ENCODE measurements at places on chromosomes 5 and 9.

DNA sequence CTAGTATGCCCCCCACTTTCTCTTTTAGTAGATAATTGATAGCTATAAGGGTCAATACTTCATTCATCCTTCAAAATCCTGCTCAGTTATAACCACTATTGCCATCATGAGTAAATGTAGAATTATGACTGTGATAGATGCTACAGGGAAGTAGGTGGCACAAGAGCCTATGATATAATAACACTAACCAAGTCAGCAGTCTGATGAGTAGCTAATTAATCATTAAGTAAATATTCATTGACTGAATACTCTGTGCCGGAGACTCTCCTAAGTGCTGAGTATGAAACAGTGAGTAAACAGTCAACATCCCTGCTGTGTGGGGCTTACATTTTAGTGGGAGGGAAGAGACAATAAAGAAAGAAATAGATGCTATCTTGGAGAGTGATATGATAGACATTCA is 430.3 kb upstream of the ZNF462 start:
- DNase-seq: peak; percentile 45

DNA sequence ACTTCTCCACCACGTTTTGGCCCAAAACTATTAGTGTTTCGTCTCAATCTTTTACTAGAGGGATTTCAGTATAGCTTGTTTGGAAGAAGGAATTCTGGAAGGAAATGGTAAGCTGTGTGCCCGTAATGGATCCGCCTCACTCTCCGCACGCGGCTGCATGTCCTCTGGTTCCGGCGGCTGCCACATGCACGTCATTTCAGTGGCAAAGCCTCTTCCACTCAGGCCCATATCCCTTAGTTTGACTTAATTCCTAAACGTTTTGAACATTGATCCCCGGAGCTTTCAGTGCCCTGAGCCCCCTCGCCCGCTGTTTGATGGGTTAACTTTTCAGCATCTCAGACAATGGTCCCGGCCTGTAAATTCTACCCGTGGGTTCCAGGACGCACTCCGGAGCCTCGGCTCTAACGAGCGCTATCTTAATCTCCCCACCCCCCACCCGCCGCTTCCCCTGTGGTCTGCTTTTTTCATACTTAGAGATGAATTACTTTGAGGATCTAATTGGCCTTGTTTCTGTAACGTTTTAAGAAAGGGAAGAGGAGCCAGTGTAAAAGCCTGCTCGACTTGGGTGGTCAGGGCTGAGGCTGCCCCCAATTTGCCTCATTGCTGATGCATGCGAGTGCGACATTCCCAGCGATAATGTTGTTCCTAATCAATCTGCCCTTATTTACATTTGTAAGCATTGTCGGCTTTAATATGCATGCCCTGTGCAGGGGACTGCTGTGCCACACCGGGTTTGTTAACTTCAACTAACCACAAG is 4.6 kb downstream of the PTCH1 start:
- peak; percentile 44 for DNase-seq

DNA sequence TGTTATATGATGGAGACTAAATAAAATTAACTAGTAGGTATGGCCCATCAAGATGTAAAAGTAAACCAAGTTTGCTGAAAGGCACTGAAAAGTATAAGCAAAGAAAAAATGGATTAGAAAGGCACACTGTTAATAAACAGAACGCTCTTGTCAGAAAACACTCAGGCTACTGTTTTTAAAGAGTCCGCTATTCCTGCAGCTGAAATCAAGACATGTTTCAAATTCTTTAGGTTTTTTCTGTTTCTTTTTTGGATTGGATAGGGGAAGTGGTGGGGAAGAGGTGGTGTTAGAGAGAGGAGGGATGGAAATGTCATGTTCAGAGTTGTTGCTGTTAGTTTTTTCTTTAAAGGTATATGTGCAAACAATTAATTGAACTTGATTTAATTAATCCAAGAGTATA is 17.5 kb downstream of the OSTF1 start:
- DNase-seq: no peak

DNA sequence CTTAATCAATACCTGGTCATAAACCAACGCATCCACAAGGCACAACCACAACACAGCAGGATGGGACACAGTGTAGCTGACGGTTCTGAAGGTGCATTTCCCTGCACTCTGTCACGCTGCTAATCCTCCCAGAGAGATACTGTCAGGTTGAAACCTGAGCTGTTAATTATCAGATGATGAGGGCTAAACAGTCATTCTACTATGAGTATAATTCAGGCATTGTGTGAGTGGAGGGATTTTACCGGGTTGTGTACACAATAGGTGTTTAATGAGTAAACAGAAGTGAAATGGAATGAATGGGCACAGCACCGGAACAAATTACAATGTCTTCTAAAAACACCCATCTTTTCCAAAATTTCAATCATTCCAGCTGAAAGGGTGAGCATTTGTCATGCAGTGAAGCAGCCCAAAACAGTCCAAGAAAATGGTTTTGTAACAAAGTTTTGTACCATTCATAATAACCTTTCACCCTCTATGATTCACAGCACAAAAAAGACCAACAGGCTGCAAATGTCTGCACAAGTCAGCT is 71.5 kb downstream of the ABCA1 start:
- DNase-seq: no peak

GRCh38 chr5:72767289-72768010 is 49.0 kb upstream of the TNPO1 start:
- no peak for DNase-seq

DNA sequence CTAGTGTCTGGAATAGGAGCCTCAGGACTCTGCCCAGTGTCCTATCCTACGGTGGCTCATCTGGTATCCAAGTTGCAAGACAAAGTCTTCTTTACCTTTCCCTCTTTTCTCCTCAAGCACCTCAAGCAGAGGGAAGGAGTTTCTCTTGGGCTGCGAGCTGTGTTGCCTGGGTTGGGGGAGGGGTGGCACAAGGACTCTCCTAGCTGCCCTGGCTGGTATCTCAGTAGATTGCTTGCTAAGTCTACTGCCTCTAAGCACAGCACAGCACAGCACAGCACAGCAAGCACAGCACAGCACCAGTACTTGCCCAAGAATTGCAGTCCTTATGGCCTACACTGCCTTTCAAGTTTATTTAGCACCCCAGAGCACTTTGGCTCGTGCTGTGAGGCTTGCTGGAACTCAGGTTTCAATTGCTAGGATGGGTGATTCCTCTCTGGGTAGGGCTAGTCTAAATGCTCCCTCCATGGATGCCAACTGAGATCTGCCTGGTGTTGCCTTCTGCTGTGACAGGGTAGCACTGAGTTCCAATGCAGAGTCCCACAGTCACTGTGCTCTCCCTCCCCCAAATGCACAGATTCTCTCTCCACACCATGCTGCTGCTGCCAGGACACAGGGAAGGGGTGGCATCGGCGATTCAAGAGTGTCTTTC is 213.1 kb upstream of the POU5F2 start:
- DNase-seq: no peak

- DNase-seq: peak; percentile 77
Observed at GRCh38 chr9:136297016-136297691, 6.7 kb downstream of the CCDC187 start.

DNA sequence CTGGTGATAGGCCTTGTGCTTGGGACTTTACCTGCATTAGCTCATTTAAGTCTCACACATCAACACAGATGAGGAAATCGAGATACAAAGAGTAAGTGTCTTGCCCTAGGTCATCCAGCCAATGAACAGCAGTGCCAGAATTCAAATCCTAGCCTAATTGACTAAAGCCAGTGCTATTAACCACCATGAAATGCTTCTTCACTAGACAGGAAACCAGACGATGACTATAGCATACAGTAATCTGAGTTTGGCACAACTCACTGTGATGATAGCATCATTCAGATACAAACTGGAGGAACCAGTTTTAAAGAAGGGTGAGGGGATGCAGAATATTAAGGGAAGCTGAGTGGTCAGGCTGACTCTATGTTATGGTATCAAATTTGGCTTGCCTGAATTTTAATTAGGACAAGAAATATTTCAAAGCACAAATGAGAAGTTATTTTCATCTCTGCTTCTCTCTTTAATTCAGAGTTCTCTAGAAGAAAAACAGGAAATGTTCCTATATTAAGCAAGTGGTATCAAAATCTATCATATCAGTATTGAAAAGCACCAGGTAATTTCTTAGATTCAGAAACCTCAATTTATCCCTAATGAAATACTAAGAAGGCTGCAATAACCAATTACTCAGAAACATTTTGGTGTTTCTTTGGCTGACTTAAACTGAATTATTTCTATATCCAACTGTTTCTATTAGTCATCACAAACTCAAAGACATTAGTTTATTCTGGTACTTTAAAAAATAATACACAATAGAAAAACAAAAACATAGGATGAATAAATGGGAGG is 147.0 kb upstream of the RASA1 start:
- peak; percentile 100 for DNase-seq

DNA sequence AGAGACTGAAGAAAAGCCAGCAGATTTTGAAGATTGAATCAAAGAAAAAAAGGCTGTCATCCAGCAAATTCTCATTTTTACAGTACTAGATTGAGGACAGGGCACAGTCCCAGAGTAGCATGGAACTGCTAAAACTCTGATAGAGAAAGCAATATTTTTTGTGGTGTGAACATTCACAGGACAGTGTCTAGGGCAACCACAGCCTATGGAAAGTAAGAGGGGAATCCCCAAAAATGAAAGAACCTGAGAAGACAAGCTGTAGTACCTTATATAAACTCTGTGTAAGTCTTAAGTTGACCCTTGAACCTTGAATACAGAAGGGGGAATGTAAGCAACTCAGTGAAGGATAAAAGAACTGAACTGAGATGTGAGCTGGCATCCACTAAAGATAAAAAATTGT is 540.3 kb downstream of the HINT1 start:
- DNase-seq: no peak

DNA sequence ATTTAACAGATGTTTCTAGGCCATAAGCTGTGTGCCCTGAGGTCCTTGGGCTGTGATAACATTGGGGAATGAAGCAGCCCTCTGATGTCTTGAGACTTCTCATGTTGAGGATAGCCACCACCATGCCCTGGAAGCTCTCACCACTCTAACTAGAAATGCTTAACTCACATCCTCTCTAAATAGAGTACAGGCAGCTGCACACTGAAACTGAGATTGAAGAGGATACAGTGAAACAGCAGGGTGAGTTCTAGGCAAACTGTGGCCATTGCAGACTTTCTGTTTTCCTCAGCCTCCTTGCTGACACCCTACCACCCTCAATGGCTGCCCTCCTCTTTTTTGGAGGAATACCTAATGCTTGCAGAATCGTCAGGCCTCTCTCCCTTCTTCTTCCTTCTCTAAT is 22.4 kb downstream of the UTP15 start:
- no peak for DNase-seq

- DNase-seq: no peak
Observed at GRCh38 chr9:5301544-5301943, 3.0 kb downstream of the RLN2 start.

DNA sequence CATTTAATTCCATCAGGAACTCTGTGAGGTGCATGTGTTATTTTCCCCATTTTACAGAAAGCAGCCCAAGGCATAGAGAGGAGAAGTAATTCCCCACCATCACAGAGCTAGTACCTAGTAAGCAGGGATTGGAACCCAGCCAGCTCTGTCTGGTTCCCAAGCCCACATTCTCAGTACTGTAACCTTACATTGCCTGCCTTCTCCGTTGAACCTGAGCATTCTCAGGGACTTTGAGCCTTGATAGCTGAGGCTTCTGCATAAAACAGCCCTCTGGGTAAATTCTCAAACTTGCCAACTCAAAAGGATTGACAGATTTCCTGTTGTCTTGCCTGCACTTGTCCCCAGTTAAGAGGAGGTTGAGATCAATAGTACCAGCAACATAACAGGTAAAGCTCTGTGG is 9.2 kb upstream of the GLE1 start:
- DNase-seq: peak; percentile 58

- DNase-seq: no peak
Observed at GRCh38 chr5:143582869-143583268, 179.4 kb upstream of the NR3C1 start.

- no peak for DNase-seq
Observed at GRCh38 chr5:151720215-151720614, 33.5 kb upstream of the SPARC start.

DNA sequence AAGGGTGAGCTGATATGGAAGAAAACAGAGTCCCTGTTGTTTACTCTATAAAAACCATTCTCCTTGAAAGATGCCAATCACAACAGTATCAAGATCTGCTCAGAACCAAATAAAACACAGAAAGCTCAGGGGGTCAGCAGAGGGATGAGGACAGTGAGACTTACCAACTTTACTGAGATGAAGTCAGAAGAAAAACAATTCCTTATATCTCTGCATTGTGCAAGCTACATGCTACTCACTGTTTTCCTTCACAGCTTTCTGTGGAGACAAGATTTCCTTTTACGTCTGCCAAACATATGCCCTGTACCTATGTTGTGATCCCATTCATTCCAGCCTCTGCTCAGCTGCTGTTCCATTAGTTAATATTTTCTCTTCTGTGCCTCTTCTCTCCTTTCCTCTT is 185.6 kb downstream of the TSSK1B start:
- DNase-seq: no peak

DNA sequence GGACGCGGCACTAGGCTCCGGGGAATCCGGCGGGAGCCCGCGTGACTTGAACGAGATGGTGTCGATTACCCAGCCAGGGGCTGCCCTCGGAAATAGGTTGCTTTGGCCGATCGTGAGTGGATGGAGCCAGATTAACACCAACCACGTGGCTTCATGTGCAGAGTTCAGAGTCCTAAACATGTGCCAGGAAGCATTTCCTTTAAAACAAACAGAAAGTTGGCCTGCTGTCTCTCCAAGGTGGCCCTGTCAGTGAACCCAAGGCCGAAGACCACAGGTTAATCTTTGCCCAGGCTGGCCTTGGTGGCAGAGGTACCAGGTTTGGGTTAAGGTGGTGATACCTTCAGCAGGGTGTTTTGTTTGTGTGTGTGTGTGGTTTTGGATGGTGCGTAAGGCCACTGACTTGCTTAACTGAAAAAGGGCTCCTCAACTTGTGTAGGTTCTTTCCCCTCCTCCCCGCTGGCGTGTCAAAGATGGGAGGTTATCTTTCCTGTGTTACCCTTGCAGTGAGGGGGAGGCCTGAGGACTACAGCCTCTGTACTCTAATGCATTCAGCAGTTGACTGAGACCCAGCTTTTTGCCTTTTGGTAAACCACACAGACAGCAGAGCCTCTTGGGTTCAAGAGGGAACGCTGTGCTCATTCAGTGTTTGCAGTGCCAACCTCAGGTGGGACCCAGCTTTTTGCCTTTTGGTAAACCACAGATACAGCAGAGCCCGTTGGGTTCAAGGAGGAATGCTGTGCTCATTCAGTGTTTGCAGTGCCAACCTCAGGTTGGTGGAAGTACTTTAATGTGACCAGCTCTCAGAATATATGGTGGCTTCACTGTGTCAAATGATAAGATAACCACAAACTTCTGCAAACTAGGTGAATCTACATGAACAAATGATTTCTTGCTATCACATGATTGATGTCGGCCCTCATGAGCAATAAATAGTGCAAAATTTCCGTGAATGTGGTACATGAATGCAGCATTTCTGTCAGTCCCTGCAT is 1.4 kb downstream of the IQGAP2 start:
- no peak for DNase-seq

DNA sequence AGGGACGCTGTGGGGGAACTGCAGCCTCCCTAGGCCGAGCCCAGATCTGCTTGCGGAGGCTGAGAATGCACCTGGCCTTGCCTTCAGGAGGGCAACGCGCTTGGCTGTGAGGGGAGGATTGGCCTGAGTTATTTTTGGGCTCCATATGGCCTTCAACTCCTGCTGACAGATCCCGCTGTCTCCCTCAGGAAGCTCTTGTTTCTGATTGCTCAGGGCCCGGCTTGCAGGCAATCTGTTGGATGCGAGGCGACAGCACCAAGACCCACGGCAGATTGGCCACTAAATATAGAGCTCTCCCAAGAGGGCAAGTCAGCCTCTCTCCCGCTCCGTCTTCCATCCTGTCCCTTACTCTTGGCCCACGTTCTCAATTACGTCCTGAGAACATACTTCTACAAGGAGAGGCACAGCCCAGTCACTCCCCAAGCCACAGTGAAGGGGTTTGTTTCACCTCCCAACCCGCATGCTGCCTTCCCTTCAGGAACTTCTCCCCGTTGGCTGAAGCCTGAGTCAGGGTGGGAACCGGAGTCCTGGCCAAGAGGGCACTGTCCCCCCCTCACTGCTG is 53.6 kb downstream of the RASGEF1C start:
- DNase-seq: no peak
